Colonic mucosa (tissue), 4 donors: ENCODE measurements at places on chromosomes 3 and 15.

DNA sequence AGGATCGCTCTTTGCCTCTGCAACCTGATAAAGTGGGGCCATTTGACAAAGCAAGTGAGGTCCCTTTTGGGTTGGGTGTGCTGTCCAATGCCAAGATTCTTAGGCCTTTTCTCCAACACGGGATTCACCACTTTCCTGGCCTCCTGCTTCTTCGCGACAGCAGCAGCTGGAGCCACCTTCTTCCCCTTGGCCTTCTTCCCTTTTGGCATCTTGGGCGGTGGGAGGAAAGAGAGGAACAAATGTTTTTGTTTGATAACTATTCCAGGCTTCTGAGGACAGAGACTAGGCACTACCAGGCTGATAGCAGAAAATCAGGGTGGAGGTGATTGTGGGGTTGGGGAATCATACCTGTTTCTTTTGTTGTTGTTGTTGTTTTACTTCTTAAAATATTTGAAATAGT is 30.0 kb upstream of the FAM81A start:
- no peak for DNase-seq

DNA sequence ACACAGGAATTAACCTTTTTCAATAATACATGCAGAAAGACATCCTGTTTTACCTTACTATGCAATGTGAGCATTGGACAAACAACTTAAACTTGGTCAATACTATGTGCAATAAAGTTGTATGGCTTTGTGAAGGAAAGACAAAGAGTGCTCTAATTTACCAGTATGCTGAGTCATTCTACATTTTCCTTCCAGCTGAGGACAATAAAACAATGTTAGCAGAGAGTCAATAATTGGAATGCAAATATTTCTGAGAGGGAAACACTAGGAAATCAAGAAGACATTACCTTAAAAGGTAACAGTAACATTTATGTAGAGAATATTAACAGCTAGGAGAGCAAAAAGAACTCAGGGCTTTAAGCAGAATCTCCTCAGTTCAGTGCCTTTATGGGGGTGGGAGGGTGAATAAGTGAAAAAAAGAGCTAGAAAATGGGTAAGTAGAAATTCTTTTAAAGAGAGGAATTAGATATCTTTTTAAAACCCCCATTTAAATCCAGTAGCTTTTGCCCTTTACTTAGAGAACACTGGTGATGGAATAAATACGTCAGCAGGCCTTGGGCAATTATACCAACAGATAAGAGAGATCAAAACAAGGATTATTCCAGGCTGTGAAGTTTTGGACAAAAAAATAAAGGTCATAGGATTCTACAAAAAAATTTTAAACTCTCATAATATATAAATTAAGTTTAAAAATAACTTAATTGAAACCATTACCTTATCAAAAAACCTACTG is 11.6 kb upstream of the HGD start:
- no peak for DNase-seq

DNA sequence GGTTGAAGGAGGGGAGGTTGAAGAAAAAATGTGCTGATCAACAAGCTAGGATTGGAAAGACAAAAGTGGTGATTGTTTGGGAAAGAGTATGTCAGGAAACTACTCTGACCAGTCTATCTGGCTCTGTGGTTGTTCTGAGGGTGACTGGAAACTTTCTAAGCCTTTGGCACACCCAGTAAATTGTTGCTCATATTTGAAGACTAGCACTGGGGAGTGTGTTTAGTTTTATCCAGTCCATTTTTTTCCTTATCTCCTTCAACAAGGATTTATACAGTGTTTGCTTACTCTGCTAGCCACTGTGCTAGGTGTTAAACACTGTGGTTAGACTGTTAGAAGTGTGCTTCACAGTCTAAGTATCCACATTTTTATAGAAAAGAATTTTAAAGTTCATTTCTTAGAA is 28.8 kb downstream of the PPM1L start:
- DNase-seq = peak; percentile 34

DNA sequence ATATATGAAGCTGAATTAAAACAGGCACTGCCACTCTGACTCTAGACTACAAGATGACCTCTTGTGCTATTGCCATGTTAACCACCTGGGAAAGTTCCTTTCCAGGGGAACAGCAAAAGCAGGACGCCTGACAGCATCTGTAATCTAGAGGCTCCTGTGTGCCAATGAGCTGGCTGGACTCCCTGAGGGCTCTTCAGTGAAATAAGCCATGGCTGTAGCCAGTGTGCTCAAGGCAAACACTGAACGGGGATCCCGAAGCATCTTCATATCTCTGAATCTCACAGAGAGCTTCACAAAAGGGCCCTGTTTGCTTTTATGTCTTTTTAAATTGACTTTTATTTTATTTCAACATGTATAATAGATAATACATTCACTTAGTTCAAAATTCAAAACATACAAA is 57.2 kb downstream of the BFSP2 start:
- DNase-seq = no peak

- DNase-seq = no peak
Measured at GRCh38 chr3:26624209-26624765, 1.7 kb downstream of the LRRC3B start.

- DNase-seq = no peak
Measured at GRCh38 chr15:57943171-57943570, 122.3 kb downstream of the ALDH1A2 start.

- DNase-seq = no peak
Measured at GRCh38 chr3:67076607-67077006, 78.5 kb downstream of the KBTBD8 start.

GRCh38 chr15:43881944-43882343 is 55.1 kb downstream of the WDR76 start:
- DNase-seq = no peak

DNA sequence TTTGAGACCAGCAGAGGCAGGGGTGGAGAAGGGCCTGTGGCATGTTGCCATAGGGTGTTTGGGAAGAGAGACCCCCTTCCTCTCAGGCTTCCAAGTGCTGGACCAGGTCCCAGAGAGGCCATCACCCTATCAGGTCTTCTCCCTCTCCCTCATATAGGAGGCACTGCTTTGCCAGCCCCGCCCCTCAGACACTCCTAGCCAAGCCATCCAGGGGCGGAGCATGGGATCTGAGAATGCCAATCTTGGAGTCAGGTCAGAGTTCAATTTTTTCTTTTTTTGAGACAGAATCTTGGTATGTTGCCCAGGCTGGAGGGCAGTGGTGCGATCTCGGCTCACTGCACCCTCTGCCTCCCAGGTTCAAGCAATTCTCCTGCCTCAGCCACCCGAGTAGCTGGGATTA is 32.7 kb downstream of the CRABP1 start:
- peak; percentile 91 for DNase-seq

- DNase-seq = no peak
Measured at GRCh38 chr15:96366526-96366877, 36.0 kb downstream of the NR2F2 start.

DNA sequence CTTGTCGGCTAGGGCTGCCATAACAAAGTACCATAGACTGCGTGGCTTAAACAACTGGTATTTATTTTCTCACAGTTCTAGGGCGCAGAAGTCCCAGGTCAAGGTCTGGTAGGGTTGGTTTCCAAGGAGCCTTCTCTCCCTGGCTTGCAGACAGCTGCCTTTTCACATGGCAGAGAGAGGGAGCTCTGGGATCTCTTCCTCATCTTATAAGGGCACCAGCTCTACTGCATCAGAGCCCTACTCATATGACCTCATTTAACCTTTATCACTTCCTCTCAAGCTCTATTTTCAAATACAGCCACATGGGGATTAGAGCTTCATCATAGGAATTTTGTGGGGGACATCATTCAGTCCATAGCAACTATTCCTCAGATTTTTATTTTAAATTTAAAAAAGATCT is 17.6 kb upstream of the PAQR9 start:
- DNase-seq = no peak

DNA sequence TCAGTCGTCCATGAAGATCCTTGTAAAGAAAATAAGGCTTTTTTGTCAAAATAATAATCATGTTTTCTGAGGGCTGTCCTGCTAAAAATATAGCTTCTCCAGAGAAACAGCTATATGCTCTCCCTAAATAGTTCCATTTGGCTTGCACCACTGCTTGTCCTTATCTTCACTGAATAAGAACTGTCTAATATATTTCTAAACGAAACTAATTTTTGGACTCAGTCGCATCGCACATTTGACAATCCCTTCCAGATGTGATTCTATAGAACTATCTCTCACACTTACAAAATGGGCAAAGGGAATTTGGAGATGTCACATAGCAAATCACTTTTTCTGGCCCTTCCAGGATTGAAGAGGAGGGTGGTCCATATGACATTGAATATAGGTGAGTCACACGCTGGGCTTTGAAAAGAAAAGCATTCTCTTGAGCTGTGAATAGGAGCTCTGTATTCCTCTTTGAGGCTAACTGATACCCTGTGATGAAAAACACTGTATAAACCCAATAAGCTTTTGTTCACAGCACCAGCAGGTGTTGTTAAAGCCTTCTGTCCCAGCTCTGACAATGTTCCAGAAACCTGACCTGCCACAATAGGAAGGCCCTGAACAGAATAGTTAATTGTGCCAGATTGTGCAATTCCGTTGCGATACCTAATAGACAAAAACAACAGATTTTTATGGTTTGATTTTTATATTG is 1144.2 kb downstream of the ROBO2 start:
- DNase-seq = no peak

GRCh38 chr15:35626571-35627318 is 80.8 kb upstream of the DPH6 start:
- no peak for DNase-seq

- DNase-seq = no peak
Measured at GRCh38 chr3:12513694-12514446, 29.6 kb downstream of the TSEN2 start.

GRCh38 chr3:138203938-138204337 is 16.8 kb downstream of the ARMC8 start:
- DNase-seq = no peak

DNA sequence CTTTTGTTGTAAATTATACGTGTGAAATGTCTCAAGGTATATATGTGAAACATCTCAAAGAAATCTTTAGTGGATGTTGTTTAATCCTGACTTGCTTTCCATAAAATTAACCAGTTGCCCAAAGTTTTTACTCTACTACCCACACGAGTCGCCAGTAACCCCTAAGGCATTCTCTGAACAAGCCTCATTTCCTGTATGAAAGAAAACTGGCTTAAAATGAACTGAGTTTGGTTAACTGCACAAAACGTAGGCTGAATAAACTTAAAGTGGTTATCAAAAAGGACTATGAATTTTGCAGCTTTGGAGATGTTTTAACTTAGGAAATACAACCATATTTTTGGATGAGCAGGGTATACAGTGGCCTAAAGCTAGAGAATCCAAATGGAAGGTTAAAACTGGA is 2.7 kb upstream of the APPL1 start:
- DNase-seq = no peak

- no peak for DNase-seq
Measured at GRCh38 chr3:99972380-99973104, 141.8 kb downstream of the FILIP1L start.

- DNase-seq = no peak
Measured at GRCh38 chr3:27880969-27881892, 159.1 kb upstream of the EOMES start.

DNA sequence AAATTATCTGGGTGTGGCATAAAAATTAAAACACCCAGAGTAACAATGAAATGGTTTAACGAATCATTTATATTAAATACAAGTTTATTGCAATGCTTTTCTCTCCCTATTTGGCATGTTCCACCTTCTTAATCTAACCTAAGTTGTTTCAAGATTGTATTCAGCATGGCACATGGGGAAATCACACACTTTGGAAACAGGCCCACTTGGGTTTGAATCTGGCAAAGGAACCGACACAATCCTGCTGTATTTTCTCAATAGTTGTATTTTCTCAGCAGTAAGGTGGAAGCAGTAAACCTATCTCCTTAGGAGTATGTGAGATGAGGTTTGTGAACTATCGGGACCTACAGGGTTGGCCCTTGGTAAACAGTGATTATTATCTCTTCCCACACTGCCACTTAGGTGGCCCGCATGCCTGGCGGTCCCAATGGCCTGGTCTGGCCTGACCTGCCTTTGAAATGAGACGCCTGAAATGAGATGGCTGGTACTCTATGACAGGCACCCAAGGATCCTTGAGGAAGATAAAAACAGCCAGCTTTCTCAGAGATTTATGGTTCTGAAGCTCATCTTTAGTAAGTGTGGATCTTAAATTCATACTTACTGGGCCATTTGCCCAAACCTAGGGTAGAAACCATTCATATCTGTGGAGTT is 45.3 kb upstream of the VILL start:
- DNase-seq = no peak

GRCh38 chr3:71370467-71370866 is 213.1 kb downstream of the FOXP1 start:
- no peak for DNase-seq

DNA sequence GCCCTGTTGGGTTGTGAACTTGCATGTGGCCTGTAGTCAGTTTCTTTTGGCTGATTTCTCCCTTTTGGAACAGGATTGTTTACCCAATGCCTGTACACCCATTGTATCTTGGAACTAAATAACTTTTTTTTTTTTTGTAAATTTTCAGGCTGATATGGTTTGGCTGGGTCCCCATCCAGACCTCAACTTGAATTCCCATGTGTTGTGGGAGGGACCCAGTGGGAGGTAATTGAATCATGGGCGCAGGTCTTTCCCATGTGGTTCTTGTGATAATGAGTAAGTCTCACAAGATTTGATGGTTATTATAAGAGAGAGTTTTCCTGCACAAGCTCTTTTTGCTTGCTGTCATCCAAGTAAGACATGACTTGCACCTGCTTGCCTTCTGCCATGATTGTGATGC is 253.8 kb upstream of the GBE1 start:
- DNase-seq = no peak

DNA sequence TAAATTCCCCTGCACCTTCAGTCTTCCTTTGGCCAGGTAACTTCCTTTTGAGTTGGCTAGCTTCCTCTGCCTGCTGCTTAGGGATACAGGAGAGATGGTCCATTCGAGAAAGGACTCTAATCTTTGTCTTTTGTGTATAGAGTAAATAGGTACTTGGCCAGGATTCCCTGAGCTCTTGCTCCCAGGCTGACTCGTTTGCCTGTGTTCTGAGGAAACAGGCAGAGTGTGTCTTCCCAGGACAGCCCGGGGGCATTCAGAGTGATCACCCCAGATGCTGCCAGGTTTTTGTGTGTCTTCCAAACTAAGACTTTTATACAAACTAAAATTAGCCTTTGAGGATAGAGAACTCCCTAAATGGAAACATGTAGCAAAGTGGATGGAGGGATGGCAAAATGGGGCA is 39.5 kb downstream of the TMEM108 start:
- DNase-seq = no peak

DNA sequence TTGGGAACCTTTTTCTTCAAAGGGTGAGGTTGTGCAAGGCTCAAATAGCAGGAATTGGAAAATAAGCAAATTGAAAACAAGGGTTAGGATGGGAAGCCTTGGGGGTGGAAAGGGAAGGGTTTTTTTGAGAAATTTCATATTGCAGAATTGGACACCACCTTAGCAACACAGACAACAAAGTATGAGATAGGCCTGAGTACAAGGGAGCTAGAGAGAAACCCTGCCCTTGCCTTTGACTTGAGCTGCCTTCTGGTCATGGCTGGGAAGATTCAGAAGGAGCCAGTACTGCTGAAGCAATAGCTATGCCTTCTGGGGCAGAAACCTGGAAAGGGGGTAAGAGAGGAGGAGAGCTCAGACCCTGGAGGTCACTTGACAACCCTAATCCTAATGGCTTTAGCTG is 445.6 kb downstream of the ERC2 start:
- DNase-seq = no peak
